ENCODE measurements at places on chromosomes 3 and 15.
A peak's percentile ranks its signal among the peaks of the same experiment; 100 is the strongest.

- no peak for DNase-seq
These were observed 86.5 kb downstream of the MB21D2 start for GRCh38 chr3:192831111-192831644.

GRCh38 chr3:14016900-14017475 is 107.7 kb downstream of the CHCHD4 start:
- DNase-seq = no peak

- no peak for DNase-seq
These were observed 176.3 kb downstream of the FOXP1 start for GRCh38 chr3:71406972-71407810.

GRCh38 chr15:35746121-35746520 is 200.2 kb upstream of the DPH6 start:
- no peak for DNase-seq

GRCh38 chr3:194273743-194274310 is 77.3 kb downstream of the CPN2 start:
- no peak for DNase-seq

GRCh38 chr15:60899967-60900356 is 329.1 kb downstream of the RORA start:
- no peak for DNase-seq

DNA sequence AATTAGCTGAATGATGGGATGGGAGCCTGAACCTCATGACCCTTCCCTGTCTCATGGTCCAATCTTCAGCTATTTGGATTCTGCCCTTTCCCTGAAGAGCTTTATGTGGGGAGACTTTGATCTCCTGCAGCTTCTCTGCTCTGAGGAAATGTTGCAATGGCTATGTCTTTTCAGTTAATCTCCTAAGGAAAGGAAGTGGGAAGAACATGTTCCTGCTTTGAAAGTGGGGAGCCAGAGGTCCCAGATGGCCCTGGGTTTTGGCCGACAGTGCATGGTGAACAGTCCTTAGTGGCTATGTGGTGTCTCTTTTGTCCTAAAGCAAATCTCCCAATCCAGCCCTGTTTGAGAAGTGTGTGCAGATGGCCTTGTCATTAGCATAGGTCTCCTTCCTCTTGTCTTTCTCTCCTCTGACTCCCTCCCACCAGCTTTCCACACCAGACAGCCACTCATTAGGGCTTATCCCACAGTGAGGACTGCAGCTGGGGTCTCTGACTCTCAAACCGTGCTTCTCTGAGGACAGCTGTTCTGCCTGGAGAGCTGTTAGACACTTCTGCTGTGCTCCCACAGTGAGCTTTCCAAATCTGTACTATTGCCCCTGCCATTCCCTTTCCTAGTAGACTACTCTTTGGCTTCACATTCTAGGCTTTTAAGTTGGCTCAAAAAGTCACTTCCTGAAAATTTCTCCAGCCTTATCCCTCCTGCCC is 365.8 kb upstream of the UMPS start:
- DNase-seq = no peak

GRCh38 chr3:105365391-105366325 is 1.1 kb upstream of the ALCAM start:
- DNase-seq = peak; percentile 66

GRCh38 chr3:11807686-11808085 is 39.0 kb downstream of the TAMM41 start:
- DNase-seq = no peak

DNA sequence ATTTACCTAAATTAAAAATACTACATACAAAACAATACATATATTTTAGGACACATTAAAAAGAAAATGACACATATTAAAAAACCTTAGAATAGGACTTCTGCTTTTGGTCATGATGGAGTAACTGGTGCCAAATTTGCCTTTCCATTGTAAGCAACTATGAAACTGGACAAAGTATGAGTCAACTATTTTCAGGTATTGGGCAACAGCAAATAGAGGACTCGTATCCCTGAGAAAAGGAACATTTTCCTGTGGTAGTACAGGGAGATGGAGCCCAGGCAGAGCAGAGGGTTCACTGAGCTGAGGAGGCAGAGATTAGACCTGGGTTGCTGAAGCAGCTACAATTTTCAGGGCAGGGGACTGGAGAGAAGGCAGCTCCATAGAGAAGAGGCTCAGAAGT is 14.7 kb downstream of the CCR1 start:
- no peak for DNase-seq

DNA sequence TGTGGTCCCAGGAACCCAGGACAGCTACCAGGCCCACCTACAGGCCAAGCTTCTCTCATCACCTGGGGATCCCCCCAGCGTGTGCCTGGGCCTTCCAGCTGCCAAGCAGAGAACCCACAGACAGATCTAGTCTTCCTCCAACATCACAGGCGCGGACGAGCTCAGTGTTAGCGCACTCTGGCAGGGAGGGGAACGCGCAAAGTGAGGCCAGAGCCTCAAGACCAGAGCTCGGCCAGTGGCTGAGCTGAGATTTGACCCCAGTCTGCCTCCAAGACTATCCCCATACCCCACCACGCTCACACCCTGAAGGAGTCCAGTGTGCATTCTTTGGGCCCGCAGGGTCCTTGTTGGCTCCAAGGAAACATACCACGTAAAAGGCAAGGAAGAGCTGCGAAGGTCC is 5.1 kb downstream of the MFGE8 start:
- no peak for DNase-seq

DNA sequence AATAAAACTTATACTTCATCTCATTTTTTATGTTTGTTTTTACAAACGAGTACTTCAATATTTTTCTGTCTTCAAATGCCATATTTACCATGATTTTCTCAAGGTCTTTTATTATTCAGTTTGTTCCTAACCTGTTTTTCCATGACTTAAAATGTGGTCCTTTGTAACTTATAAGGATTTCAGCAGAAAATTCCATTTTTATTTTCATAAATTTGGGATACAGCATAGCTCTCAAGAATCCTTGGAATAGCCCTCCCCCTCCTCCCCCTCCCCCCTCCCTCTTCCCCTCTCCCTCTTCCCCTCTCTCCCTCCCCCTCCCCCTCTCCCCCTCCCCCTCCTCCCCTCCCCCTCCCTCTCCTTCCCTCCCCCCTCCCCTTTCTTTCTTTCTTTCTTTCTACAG is 14.9 kb upstream of the STX19 start:
- DNase-seq = no peak

DNA sequence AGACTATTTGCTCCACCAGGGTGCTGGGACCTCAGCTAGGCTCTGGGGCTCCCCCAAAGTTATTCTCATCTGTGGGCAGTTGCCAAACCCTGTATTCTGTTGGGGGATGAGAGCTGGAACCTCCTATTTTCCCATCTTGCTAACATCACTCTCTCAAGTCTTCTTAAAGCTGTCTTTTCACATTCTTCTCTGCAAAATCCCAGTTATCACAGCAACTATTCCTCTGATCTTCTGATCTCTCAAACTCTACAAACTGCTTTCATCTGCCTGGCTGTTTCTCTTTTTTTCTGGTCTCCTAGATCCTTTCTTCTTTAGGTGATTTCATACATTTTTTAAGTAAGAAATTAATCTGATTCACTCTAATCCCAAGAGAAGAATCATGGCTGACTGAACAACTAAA is 10.7 kb upstream of the ADAMTSL3 start:
- no peak for DNase-seq
